Stimulated activated CD4-positive, alpha-beta T cell treated with anti-CD3 and anti-CD28 coated beads, Interleukin-1b, Interleukin-23, amount 100 ng/mL, for 24 hours (primary cell): ENCODE measurements at places on chromosomes 16 and 17.

- no peak for DNase-seq
Measured at GRCh38 chr16:9813665-9814064, 368.6 kb downstream of the GRIN2A start.

DNA sequence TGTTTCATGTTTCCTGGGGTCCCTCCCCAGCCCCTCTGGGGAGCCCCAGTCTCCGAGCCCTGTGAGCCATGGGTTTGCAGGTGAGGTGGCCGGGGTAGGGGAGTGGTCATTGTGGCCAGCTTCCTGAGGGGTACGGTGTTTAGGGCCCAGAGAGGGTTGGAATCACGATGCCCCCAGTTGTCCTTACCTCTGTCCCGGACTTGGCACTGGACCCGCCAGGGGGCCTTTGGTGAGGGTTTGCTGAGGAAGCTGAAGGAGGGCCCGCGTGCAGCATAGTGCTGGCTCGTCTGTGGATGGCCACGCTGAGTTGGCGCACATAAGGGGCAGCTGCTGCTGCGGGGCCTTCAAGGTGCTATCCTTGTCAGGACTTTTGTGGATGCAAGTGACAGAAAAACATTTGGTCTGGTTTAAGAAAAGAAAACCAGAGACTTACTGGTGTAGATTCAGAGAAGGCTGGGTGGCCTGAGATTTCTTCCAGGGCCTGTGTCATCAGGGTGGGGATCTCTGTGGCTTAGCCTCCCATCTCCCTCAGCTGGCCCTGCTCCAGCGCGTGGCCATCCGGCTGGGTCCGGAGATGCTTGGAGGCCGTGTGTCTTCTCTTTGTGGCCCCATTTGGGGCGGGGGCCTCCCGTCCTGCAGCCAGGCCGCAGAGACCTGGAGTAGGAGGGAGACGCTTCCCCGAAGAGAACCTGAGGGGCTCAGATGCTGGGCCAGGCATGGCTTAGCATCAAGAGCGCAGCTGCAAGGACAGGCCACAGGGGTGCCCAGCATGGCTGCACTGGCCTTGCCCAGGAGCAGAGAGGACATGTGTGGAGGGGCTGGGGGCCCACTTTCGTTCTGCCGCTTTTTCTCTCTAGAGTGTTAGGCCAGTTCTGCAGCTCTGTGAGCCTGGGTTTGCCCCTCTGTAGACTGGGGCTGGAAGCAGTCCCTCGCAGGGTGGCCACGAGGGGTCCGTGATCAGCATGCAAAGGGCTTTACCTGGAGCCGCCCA is 33.7 kb upstream of the NUDT16L1 start:
- DNase-seq: no peak

- DNase-seq: no peak
Measured at GRCh38 chr16:27323781-27324561, 10.2 kb downstream of the IL4R start.

DNA sequence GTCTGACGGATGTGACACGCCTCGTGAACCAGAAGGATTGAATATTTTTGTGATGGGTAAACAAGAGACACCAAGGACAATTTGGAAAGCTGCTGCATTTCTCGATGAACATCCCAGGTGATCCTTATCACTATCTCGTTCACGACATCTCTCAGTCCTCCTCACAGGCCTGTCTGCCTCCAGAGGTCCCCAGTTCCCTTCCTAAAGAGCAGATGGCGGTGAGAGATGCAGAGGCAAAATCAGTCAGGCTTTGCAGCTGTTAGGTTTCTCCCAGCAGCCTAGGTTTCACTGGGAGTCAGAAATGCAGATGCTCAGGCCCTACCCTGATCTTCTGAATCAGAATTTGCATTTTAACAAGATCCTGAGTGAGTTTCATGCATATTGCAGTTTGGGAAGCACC is 23.6 kb downstream of the SCPEP1 start:
- no peak for DNase-seq
